ENCODE measurements at places on chromosomes 1 and 21.

DNA sequence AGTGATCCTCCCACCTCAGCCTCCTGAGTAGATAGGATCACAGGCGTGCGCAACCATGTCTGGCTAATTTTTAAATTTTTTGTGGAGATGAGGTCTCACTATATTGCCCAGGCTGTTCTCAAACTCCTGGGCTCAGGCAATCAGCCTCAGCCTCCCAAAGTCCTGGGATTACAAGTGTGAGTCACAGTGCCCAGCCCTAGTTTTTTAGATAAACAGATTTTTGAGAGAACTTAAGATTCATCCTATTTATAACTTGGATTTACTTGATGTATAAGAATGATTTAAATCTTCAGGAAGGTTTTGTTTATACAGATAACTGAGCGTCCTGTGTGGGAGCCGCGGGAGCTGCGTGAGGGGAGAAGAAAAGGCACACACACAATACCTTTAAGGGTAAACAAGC, 26.2 kb downstream of the HEYL start:
- no peak for DNase-seq

GRCh38 chr21:38343691-38344090, 86.9 kb downstream of the KCNJ15 start:
- no peak for DNase-seq

- DNase-seq, result no peak
Observed at GRCh38 chr1:10059342-10059718, 26.6 kb downstream of the UBE4B start.

GRCh38 chr1:232593717-232594502, 36.0 kb downstream of the SIPA1L2 start:
- no peak for DNase-seq

DNA sequence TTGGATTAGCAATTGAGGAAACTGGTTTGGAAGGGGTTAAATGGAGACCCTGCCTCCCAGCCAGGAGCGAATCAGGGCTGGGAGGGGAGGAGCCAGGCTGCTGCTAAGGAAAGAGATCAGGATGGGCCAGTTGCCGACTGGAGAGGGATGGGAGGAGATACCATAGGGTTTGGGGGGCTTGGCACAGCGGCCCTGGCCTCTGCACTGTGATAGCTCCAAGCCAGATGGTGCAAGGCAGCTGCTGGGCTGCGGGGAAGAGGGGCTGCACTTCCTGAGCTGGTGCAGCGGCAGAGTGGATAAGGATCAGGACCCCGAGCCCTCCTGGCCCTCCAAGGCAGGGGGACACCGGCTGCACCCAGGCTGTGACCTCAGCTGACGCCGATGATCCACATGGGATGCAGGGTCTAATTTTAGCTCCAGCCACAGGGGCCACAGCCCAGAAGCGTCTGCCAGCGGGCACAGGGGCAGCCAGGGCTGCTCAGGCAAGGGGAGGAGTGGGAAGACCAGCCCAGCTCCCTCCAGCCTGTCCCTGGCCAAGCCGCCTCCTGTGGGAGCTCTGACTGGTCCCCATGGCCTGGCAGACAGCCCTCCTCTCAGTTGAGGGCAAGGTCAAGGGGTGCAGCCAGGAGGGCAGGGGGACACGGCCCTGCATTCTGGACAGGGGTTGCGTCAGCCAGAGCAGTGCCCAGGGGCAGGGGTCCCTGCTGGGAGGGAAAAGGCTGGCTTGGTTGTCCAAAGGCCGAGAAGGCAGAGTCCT, at the start of gene EXTL1:
Gene EXTL1 (plus strand): TSS at position 129 of the 757 bp plus-strand sequence. CDS start 872 bp downstream, outside the sequence.
- DNase-seq, result no peak

- no peak for DNase-seq
Observed at GRCh38 chr1:165886983-165887382, 59.6 kb downstream of the UCK2 start.

GRCh38 chr1:109385417-109385816, 12.3 kb downstream of the SORT1 start:
- DNase-seq, result no peak

DNA sequence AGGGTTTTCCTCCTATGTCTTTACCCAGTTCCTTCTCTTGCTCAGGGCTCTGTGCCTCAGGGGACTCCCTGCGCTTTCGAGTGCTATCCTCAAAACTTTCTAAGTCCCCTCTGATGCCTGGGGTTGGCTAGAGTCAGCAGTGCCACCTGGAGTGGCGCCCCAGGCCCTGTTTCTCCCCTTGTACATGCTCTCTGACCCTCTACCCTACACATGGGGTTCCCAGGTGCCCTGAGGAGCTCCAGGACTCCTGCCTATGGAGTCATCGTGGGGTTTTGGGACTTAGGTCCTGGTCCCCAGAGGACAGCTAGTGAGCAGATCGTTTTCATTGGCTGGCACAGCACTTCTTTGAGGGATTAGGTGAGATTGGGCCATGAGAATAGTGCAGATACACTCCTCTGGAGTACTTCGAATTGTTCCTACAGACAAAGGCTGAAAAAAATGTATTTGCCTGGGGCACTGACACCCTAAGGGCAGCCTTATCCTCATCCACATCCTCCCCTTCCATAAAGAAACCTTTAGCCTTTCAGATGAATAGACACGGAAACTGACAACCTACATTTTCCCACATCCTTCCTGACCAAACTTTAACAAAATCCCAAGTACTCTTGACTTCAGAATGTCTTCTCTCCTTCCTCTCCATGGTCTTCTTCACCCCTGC, 41.5 kb downstream of the LGR6 start:
- DNase-seq, result no peak
